ENCODE measurements at places on chromosomes 5 and 9.

- DNase-seq: no peak
Measured at GRCh38 chr5:94932259-94932658, 313.8 kb downstream of the SLF1 start.

DNA sequence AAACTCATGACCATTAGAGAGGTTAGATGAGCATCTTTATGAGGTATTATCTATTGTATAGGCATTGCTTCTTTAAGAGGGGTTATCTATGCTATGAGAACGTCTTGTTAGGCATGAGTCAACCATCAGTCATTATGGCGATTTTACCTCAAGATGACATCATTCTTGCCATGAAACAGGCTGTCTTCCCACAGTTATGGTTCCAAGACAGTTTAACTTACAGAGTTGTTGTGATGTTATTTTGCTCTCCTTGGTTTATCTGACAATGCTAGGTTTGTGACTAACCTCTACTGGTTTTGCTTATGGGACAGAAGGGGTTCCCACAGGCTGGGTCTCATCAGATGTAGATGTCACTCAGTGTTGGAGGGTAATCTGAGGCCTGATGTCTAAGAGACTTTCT lies 1864.7 kb upstream of the ACO1 start:
- no peak for DNase-seq

GRCh38 chr5:133405275-133406034 lies 206.9 kb downstream of the FSTL4 start:
- no peak for DNase-seq

DNA sequence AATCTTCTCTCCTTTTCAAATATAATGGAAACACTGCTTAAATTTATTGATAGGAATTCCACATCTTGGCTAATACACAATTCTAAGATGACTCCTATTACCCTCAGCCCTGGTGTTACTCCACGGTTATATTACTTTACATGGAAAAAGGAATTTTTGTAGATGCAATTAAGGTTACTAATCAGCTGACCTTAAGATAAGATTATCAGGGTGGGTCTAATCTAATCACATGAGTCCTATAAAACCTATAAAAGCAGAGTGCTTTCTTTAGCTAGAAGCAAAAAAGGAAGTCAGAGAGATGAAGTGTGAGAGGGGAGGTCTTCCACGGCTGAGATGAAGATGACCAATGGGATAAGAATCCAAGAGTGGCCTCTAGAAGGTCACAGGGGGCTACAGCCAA lies 268.6 kb downstream of the PDE4D start:
- no peak for DNase-seq

DNA sequence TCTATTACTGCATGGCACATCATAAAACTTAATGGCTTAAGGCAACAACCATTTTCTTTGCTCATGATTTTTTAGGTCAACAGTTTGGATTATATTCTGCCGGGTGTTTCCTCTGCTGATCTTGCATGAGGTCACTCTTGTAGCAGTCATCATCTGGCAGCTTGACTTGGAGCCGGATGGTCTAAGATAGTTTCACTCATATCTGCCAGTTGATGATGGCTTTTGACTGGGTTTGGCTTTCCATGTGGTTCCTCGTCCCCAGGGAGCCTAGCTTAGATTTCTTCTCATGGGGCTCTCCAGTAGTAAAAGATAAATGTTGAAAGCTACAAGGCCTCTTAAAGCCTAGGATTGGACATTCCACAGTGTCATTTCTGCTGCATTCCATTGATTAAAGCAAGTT lies 27.4 kb downstream of the LNPEP start:
- DNase-seq: no peak

DNA sequence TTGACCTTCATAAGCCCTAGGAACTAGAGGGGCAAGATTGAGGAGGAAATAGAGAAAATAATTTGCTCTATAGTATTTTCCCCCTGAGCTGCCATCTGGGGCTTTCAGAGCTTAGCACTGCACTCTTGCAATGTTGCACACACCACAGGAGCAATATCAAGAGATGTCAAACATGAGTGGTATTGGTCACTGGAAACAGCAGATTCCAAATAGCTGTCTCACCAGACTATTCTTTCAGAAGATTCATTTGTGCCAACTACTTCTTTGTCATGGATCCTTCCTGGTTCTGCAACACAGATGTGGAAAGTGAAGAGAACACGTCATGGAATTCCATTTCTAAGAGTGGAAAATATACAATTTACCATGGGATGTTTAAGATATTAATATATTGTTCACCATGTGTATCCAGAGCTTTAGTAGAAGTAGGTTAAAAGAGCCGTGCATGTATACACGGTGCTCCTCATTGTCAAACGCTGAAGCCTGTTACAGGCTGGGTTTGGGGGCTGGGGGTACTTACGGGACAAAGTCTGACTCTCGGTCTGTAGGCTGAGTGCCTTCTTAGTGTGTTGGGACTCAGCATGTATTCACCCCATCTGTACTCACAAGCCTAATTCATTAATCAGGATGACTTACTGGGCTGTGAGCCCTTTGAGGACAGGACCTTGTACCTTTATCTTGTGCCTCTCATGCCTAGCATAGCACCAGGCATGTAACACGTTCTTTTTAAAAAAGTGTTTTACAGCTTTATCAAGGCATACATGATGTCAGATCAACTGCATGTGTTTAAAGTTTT lies 31.4 kb upstream of the GDNF start:
- DNase-seq: no peak

GRCh38 chr9:128124451-128124850 lies 3.1 kb downstream of the PTGES2 start:
- DNase-seq: no peak

DNA sequence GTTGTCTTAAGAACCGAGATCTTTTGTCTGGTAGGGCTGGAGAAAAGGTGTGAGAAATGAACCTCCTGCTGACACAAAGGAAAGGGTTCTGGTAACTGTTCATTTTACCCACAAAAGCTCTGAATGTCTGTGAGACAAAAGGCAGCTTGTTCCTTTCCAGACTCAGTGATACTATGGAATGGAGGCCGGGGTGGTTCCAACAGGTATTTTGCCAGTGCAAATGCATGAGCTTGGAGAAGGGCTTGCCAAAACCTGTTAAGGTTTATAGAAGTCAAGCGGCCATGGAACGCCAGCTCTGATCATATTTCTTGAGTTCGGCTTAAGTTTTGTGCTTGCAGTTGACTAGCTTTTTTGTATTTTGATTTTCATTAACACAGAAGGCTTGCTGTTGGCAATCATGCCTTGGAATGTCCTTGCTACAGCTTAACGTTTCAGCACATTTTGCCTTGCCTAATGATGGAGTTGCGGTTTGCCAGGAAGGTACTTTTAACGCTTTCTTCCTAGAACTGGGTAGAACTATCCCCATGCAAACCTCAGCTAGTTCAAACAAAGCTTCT lies 328.6 kb downstream of the PIK3R1 start:
- no peak for DNase-seq

DNA sequence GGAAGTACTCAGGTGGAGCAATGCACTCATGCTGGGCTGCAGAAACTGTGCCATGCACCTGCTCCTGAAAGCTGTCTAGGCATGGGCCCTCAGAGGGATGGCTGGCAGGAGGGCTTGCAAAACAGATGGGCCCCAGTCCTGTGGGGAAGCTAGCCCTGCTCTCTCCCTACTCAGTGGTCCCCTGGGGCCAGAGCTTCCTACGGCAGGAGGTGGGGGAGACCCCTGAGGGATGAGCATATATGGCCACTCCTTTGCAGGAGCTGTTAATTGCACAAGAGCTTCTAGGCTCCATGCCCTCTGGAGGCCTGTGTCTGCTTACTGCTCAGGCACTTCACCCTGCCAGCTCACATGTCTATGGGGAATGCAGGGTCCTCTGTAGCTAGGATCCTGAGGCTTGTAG lies 545.3 kb upstream of the PTPRD start:
- DNase-seq: no peak

DNA sequence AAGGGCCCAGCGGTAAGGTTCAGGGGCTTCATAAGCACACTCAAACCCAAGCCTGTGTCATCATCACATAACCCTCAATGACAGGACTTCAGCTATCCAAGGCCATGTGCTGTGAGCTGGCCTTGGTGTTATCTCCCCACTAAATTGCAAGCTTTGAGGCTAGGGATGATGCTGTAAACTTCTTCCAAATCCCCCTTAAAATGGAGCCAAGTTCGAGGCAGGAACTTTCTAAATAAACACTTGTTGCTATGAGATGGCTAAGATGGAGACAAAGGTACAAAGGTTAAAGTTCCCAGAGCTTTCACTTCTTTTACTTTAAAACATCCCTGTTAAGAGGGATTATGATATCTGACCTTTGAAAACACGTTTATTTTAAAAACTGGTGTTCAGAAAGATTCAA lies 123.6 kb downstream of the MYO10 start:
- DNase-seq: no peak

GRCh38 chr9:136049491-136050265 lies 45.4 kb downstream of the NACC2 start:
- DNase-seq: no peak

GRCh38 chr5:115898656-115899055 lies 56.9 kb downstream of the AP3S1 start:
- DNase-seq: peak; percentile 42

DNA sequence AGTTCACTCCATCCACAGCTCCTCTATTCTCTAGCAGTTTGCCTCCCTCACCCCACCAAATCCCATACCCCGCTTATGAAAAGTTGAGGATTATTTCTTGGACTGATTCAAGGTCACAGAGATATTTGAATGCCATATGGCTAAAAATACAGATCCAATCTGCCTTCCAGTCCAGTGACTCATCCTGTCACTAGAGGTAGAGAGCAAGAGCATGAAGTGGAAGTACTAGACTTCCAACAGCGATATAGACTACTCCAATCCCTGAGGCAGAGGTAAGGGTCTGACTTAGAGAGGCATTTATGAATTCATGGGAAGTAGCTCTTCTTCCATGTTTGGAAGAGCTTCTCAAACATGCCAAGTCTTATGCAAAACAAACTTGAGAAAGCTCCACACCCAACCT lies 72.4 kb upstream of the CCL21 start:
- no peak for DNase-seq

DNA sequence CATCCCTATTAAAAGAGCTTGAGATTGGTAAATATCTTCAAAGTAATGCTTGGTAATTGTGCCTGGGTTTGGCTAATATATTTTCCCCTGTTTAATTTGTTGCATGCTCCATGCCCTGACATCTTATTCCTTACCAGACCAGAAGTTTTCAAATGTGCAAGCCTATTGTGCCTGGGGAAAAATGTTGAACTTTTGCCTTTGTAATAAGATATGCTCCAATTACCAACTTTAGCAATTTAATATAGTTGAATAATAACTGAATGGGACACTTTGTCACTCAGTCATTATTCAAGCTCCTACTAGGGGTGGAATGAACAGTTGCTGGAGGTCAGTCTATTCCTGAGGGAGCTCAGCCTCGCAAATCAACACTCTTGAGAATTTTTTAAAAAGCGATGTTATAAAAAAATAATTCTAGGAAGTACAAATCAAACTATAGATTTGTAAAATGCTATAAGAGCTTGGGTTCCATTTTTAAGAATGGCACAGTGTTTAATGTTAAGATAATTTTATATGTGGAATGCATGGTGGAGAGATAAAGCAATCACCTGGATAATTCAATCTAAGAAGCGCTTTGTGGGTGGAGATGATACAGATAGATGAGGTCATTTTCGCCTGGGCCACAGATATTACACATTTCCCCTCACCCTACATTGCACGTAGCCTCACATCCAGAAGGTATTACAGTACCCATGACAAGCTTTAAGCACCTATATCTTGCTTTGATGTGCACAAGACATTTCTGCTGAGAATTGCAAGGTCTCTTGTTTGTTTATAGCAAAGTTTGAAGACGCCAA lies 231.8 kb downstream of the PIK3R1 start:
- DNase-seq: no peak

All from HS-27A (cell line).